ENCODE measurements at places on chromosomes 2 and 18.
A peak's percentile ranks its signal among the peaks of the same experiment; 100 is the strongest.

GRCh38 chr2:149738767-149739166, 151.2 kb upstream of the MMADHC start:
- H3K4me3 ChIP-seq: no peak overlapping the region
- no peaks in the 10 kb centered on the region for H3K27me3 ChIP-seq
- no peaks in the 10 kb centered on the region for H3K4me1 ChIP-seq
- H3K27ac ChIP-seq: no peak overlapping the region

DNA sequence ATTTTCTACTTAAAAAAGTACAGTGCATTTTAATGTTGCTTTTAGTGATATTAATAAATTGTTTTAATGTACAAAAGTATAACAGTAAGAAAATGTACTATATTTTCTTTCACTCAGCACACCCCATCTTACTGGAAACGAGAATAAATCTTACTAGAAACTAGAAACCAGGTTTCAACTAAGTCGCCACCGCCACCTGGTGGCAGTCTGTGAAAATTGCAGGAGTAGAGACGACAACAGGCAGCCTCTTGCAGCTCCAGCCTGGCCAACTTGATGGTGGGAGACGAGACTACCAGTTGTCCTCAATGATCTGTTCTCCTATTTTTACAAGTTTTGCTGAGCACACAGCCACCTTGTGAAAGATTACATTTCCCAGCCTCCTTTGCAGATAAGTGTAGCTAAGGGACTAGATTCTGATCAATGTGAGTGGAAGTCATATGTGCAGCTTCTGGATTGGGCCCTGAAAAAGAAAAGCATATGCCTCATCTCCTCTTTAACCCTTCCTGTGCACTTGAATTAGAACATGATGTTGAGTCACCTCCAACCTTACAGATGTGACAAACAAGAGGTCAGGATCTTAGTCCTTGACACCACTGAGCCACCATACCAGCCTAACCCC, 8.7 kb downstream of the OTOF start:
- no peaks in the 10 kb centered on the region for H3K27me3 ChIP-seq
- no peak overlapping the region for H3K27ac ChIP-seq
- H3K4me3 ChIP-seq: no peak overlapping the region
- no peaks in the 10 kb centered on the region for H3K36me3 ChIP-seq
- peak; percentile 88 for DNase-seq

DNA sequence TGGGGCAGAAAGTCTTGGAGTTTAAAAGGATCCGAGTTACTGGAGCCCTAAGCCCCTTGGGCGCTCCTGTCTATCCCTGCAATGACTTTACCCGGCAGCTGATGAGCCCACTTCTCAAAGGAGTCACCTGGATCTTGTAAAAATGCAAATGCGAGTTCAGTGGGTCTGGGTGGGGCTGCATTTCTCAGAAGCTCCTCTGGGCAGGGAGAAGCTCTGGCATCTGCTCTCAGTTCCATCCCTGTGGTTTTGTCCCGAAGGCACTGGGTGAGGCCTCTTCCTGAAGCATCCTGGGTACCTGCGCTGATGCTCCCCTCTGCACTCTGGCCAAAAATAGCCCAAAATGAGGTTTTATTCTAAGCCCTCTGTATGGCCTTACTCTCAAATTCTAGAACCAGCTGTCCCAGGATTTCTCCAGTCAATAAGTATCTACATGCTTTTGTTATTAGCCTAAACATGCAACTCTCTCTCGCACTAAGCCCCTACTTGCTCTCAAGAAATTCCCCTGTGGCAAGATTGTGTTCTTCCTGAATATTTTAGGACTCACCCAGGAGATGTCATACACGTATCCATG, 167.8 kb upstream of the APCDD1 start:
- no peaks in the 10 kb centered on the region for H3K36me3 ChIP-seq
- H3K4me3 ChIP-seq: no peak overlapping the region
- no peaks in the 10 kb centered on the region for H3K4me1 ChIP-seq
- no peaks in the 10 kb centered on the region for H3K27me3 ChIP-seq
- no peak for DNase-seq
- H3K27ac ChIP-seq: no peak overlapping the region

DNA sequence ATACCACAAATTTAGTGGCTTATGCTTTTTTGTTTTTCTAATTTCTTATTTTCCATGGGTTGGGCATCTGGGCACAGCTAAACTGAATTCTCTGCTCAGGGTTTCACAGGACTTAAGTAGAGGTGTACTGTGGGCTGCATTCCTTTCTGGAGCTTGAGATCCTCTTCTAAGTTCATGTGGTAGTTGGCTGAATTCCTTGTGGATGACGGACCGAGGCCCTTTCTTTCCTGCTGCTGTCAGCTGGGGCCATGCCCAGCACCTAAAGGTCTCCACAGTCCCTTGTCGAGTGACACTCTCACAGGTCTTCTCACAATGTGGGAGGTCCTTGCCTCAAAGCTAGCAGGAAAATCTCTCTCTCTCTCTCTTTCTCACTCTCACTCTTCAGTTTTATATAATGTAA, 433.5 kb upstream of the LRATD1 start:
- peak; percentile 40 for DNase-seq
- H3K27ac ChIP-seq: no peak overlapping the region
- H3K27me3 ChIP-seq: no peaks in the 10 kb centered on the region
- H3K4me1 ChIP-seq: no peaks in the 10 kb centered on the region

GRCh38 chr2:226526716-226527115, 272.9 kb downstream of the IRS1 start:
- H3K4me3 ChIP-seq: no peak overlapping the region
- no peaks in the 10 kb centered on the region for H3K27me3 ChIP-seq
- H3K27ac ChIP-seq: no peak overlapping the region

DNA sequence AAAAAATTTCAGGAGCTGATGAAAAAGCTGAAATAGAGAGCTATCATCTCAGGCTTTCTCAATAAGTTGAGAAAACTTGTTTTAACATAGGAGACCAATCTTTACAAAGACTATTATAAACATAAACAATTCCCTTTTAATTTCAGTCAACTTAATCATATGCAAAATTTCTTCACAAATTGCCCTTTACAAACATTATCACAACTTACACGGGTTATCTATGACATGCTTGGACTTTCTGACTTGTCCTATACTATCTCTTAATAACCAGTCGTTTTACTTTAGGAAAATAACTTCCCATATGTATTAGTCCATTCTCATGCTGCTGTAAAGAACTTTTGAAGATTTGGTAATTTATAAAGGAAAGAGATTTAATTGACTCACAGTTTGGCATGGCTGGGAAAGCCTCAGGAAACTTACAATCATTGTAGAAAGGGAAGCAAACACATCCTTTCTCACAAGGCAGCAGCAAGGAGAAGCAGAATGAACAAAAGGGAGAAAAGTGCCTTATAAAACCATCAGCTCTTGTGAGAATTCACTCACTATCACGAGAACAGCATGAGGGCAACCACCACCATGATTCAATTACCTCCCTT, 1583.7 kb upstream of the CELF4 start:
- H3K4me1 ChIP-seq: no peaks in the 10 kb centered on the region
- H3K4me3 ChIP-seq: no peak overlapping the region
- H3K27ac ChIP-seq: no peak overlapping the region
- DNase-seq: peak; percentile 59
- H3K27me3 ChIP-seq: no peaks in the 10 kb centered on the region

GRCh38 chr18:47719096-47719780, 211.2 kb downstream of the SMAD2 start:
- DNase-seq: no peak
- no peaks in the 10 kb centered on the region for H3K4me1 ChIP-seq
- H3K4me3 ChIP-seq: no peak overlapping the region
- H3K27me3 ChIP-seq: no peaks in the 10 kb centered on the region

- no peaks in the 10 kb centered on the region for H3K36me3 ChIP-seq
- no peaks in the 10 kb centered on the region for H3K4me1 ChIP-seq
- DNase-seq: no peak
- H3K4me3 ChIP-seq: no peak overlapping the region
These were observed 79.6 kb upstream of the UBXN4 start for GRCh38 chr2:135662088-135662487.

GRCh38 chr2:56263876-56264275, 80.1 kb downstream of the CCDC85A start:
- no peaks in the 10 kb centered on the region for H3K4me1 ChIP-seq
- H3K27me3 ChIP-seq: no peaks in the 10 kb centered on the region
- H3K36me3 ChIP-seq: no peaks in the 10 kb centered on the region
- no peak overlapping the region for H3K27ac ChIP-seq

DNA sequence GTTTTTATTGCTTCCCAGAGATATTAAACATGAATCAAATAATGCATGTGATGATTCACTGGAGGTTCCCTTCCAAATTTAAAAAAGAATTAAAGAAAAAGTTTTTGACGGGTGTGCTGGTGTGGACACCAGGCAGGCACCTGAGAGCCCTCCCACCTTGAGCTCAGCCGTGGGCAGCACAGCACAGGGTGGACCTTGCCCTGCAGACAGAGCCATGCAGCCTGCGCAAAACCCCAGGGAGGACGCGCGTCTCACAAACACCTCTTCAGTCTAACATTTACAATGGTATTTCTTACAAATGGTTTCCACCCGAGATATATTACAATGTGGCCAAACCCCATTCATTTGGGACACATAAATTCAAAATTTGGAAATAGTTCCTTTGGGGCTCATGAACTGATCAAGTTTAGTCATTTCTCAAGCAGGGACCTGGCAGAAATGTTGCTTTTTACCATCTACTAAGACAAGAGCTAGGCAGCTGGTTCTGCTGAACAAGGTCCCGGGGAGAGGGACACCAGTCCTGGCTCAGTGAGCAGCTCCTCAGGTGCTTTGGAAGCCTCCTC, 45.4 kb downstream of the ODC1 start:
- no peak overlapping the region for H3K4me3 ChIP-seq
- no peaks in the 10 kb centered on the region for H3K27me3 ChIP-seq
- DNase-seq: no peak
- no peaks in the 10 kb centered on the region for H3K4me1 ChIP-seq
- H3K27ac ChIP-seq: no peak overlapping the region
- no peaks in the 10 kb centered on the region for H3K36me3 ChIP-seq

DNA sequence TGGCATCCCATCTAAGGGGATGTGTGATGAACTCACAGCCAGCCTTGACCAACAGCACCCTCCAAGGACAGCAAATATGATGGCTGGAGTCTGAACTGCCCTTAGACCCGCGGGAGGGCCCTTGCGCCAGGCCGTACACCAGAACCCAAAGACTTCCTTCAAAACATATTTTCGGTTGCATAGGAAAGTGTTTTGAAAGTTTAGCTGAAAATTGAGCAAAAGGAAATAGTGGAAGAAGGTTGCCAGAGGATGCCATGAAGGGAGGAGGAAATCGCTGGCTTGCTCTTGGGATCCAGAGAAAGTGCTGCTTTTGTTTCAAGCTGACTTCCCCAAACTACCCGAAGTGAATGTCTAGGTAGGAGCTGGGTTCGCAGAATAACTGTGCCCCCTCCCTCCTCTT, 61.3 kb downstream of the IL1R2 start:
- H3K4me3 ChIP-seq: no peak overlapping the region
- no peak for DNase-seq
- no peaks in the 10 kb centered on the region for H3K4me1 ChIP-seq
- H3K27ac ChIP-seq: no peak overlapping the region
- H3K36me3 ChIP-seq: no peaks in the 10 kb centered on the region

- no peak overlapping the region for H3K27ac ChIP-seq
- no peak overlapping the region for H3K4me3 ChIP-seq
- no peaks in the 10 kb centered on the region for H3K27me3 ChIP-seq
- peak; percentile 58 for DNase-seq
- H3K4me1 ChIP-seq: peaks cover 2% of the 10 kb centered on the region
These were observed 116.0 kb downstream of the LTBP1 start for GRCh38 chr2:33062665-33063250.

DNA sequence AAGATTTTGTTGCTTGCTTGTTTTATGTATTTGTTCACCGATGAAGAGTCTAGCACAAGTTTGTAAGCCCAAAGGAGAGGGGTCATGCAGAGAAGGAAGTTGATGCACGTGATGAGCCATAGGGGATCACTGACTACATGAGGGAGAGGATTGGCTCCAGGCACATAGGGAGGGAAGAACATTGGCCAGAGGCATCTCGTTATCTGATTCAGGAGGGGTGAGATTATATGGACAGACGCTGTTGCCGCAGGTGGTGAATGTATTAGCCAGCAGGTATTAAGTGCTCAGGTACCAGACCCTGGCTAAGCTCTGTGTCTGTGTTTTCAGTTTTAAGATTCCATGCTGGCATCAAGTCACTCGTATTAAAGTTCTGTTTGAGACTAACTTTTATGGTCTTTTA, 91.8 kb upstream of the CHST9 start:
- DNase-seq: peak; percentile 6
- no peak overlapping the region for H3K4me3 ChIP-seq
- H3K27ac ChIP-seq: no peak overlapping the region
- no peaks in the 10 kb centered on the region for H3K27me3 ChIP-seq

GRCh38 chr2:12658310-12658945, 58.3 kb upstream of the TRIB2 start:
- H3K4me3 ChIP-seq: no peak overlapping the region
- H3K27ac ChIP-seq: no peak overlapping the region
- H3K4me1 ChIP-seq: no peaks in the 10 kb centered on the region
- H3K36me3 ChIP-seq: no peaks in the 10 kb centered on the region

DNA sequence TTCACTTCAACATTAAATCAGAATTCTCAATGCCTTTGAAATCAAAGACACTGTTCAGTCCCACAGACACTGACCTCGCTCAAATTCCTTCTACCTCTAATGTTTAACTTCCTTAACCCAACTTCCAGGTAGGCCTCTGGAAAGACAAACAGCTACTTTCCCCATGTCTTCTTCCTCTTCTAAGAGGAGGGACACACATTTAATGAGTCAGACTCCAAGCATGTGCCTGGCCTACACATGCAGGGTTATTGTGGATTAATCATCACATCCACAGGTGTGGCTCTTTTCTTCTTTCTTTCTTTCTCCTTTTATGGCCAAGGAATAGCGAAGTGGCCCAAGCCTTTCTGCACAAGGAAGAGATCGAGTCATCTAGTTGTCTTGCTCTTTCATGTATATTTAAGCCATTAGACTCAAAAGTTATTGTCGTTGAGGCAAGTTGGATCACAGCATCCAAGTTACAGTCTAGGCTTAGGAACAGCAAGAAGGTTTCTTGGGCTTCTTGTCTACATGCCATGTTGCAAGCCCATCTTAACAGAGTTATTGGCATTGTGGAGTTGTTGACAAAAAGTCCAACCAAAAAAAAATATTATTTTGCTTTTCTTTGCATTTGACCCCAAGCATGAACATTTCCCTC, 387.8 kb downstream of the IRS1 start:
- H3K4me3 ChIP-seq: no peak overlapping the region
- H3K27ac ChIP-seq: no peak overlapping the region
- H3K4me1 ChIP-seq: no peaks in the 10 kb centered on the region
- no peaks in the 10 kb centered on the region for H3K36me3 ChIP-seq

GRCh38 chr2:158025255-158025996, 76.2 kb upstream of the UPP2 start:
- no peaks in the 10 kb centered on the region for H3K36me3 ChIP-seq
- no peak overlapping the region for H3K4me3 ChIP-seq
- no peaks in the 10 kb centered on the region for H3K4me1 ChIP-seq
- no peak for DNase-seq
- no peak overlapping the region for H3K27ac ChIP-seq

Measured in mesendoderm (in vitro differentiated cells).